ENCODE measurements at places on chromosomes 2 and 18.

DNA sequence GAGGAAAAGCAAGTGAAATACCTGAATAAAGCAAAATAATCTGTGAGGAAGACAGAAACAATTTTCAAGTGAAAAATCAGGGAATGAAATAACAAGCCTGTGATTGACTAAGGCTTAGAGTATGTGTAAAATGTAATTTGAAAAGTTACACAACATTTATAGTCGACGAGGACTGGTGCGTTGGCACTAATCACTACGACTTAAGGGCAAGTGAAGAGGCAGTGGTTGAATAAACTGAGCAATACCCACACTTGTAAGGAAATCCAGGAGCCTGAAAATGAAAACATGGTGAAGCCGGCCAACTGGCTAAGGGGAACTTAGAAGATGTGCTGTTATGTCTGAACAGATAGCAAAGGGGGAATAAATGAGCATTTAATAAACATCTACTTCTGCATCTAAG lies 13.4 kb downstream of the DOK1 start:
- DNase-seq, result no peak

DNA sequence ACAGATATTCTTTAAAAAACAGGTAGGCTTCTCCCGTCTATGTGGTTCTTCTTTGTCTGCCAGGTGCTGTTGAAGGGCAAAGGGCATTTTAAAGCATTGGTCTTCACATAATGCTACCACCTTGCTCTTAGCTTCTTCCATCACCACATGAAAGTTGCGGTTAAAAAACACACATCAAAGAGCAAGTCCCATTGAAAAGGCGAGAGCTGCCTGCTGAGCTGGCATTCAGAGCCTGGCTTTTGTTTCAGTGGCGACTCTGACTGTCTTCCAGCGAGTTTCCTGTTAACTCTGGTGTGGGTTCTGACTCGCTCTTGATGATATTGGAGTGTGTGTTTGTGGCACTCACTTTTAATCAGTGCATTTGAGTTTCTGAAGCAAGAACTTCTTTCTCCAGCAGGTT lies 624.9 kb upstream of the FANCL start:
- no peak for DNase-seq

DNA sequence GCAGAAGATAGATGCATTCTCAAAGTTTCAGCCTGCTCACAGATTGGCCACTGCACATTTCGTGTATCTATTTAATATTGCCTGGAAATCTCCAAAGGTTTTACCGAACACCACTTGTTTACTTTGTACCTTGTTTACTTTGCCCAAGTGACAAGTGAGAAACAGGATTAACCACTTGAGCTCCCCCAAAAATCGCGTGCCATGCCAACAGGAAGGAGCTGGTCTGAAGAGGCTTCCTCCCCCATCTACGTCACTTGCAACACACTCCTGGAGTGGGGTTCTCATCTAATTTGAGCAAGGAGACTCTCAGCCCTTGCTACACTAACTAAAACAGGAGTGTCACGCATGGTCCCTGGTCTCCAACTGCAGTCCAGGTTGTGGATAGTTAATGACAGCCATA lies 212.5 kb upstream of the TMEM200C start:
- DNase-seq, result no peak

DNA sequence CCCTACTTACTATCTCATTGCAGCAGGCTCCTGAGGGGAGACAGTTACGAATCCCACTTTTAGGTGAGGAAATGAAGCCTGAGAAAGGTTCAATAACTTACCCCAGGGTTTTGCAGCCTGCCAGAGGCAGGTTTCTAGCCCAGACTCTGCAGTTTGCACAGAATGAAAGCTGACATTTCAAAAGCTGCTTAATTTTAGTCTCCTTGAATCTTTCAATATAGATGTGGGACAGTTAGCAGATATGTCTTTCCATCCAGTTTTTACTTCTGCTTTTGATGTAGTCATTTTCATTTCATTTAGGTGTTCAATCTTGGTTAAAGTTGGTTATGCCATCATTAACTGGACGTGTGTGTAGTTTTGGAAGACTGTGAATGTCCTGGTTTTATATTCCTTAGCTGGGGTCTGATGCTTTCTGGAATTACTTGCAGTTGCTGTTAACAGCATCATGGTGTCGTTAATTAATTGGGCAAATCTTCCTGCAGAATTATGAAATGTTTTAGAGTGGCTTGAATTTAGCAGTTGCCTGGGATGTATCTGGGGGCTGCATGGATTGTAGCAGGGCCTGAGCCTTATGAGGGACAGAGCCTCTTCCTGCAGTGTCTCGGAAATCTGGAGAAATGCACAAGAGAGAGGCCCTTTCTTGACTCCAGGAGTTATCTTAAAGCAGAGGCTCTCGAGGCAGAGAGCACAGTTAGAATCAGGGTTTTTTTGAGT lies 100.8 kb downstream of the ZNF532 start:
- no peak for DNase-seq

- DNase-seq, result no peak
Observed at GRCh38 chr18:76580288-76580962, 85.4 kb upstream of the ZNF516 start.

GRCh38 chr2:119694845-119695521 lies 16.0 kb downstream of the TMEM177 start:
- no peak for DNase-seq

- DNase-seq, result no peak
Observed at GRCh38 chr2:199936554-199936953, 18.7 kb downstream of the TYW5 start.

DNA sequence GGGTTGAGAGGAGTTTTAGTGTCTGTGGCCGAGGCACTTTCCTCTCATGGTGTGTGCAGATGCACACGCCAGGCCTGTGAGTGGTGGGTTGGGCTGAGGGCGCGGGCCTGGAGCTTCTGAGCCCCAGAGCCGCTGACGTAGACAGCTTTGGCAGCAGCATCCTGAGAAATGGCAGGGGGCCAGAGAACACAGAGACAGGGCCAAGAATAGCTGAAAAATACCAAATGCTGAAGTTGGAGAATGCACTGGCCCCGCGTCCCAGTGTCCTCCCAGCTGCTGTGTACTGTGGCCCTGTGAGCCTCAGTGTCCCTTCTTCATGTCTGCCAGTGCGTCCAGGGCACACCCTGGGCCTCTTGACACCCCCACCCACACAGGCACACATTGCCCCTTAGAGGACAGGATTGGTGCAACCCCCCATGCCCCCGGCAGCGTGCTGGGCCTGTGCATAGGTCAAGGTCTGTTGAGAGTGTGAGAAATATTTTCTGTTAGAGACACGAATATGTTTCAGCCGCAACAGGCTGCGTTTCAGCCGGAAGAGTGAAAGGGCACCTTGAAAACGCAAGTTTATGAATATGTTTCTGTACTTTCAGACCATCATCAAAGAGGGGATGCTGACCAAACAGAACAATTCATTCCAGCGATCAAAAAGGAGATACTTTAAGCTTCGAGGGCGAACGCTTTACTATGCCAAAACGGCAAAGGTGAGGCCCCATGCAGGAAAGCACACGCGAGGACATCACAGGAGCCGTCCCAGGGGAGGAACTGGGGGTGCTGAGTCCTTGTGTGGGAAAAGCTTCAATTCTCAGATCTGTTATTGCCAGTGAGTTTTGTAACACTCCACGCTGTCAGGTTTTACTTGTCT lies 33.6 kb downstream of the DGKD start:
- DNase-seq, result no peak

DNA sequence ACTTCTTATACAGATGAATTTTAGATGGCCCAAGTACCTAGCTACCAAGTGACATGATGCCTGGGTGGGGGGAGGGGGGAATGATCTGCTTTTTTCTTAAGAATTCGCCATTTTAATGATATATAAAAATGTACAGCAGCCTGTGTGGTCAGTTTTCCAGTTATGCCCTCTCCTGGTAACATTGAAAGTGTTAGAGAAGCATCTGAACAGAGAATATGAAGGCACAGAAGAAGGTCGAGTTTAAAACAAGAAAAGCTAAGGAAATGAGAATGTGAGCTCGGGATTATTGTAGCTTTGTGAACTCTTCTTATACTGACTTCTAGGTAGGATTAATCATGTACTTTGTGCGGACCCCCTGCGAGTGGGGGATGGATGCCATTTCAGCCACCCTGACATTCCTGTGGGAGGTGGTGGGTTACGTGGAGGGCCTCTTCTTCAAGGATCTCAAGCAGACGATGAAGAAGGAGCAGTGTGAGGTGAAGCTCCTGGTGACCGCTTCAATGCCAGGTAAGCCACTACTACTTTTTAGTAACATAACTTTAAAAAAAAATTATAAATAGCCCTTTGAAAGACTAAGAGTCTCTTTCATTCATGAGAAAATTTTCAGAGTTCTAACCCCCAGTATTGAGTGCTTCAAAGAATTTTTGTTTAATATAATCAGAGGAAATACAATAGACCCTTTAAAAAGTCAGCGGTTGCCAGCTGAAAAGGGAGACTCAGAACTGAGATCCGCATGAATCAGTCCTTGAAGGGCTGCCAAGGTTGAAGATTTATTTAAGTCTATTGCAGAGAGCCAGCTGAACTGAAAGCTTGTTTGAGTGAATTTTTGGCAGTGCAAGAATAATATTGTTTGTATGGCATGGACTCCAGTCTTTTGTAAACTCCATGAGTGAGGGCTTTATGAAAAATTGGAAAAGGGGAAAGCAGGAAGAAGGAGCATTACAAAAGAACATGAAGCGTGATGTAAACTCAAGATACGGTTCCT lies 68.6 kb upstream of the RPE start:
- DNase-seq, result no peak

- no peak for DNase-seq
Observed at GRCh38 chr2:48707466-48707865, 48.1 kb downstream of the LHCGR start.

GRCh38 chr2:235911633-235912233 lies 256.5 kb downstream of the GBX2 start:
- no peak for DNase-seq

GRCh38 chr2:189076572-189076971 lies 102.4 kb downstream of the COL3A1 start:
- DNase-seq, result no peak

DNA sequence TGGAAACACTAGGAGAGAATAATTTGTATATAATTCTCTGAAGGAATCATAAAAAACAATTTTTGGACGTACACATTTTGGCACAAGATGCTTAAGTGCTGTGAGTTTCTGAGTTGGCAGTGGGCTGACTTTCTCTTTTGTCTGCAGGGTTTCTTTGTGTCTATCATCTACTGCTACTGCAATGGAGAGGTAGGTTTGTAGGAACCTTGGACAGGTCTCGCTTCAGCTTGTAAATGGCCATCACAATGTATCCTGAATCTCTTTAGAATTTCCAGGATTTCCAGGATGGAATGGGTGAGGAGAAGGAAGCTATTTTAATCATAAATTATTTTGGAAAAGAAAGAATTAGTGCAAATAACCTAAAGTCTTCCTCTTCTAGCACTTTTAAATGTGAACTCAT lies 83.9 kb downstream of the PTH2R start:
- DNase-seq, result no peak

GRCh38 chr2:158637357-158637756 lies 157.8 kb upstream of the DAPL1 start:
- DNase-seq, result no peak

GRCh38 chr2:26668856-26669750 lies 23.4 kb upstream of the KCNK3 start:
- no peak for DNase-seq

- no peak for DNase-seq
Observed at GRCh38 chr2:69801745-69802290, 27.6 kb upstream of the GMCL1 start.

DNA sequence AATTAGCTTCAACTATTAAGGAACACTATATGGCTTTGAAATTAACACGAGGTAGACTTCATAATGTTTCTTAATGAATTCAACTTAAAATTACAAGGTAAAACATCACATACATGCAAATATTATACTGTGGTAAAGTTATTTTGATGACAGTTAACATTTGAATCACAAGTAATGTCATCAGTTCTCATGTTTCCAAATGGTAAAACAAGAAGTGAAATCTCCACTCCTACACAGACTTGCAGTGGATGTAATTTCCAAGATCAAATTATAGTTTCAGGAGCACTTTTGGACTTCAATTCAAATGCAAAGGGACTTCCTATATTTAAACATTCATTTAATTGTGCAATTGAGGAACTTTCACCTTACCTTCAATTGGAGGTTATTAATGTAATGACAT lies 39.1 kb downstream of the C18orf54 start:
- no peak for DNase-seq

DNA sequence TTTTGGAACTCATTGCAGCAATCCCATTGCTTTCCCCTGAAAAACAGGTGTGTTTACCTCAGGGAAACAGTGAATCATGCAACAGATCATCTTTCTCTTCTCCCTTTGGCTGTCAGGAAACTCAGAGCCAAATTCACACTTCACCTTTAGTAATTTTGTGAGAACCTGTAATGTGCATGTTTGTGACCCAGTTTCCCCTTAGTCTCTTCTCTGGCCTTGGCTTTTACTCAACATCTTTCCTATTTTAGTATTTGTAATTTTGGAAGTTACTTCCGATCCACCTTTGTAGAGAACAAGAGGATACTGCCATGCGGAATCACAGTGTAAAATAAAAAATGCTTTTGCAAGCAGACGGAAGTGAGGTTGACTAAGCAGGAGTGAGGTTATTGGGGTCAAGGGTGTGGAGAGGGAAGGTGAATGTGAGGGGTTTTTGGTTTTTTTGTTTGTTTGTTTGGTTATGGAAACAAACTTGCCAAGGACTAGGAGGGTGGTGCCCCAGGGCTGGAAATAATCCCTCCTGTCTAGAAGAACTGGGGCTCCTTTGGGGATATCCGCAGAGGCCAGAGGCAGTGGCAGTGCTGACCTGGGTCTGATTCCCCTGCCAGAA lies 14.0 kb downstream of the ASPRV1 start:
- DNase-seq, result no peak

- DNase-seq, result no peak
Observed at GRCh38 chr2:14288016-14288415, 344.5 kb upstream of the LRATD1 start.

GRCh38 chr2:240720686-240721595 lies 29.3 kb downstream of the AQP12A start:
- DNase-seq, result no peak

DNA sequence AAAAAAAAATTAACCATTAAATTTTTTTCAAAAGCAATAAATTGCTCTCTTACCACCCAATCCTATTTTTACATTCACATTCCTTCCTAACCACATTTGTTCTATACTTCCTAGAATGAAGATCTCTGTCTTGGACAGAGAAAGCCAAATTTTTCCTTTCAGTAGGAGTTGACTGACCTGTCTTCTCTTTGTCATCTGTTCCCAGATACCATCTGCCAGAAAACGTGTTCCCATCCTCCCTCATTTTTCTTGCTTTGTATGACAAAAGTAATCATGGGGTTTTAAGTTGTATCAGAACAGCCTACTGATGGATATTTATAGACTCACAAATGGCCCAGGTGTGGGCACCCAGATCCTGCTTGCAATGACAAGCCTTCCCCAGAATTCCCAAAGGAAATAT lies 182.1 kb downstream of the CYP26B1 start:
- DNase-seq, result no peak
